ENCODE measurements at places on chromosomes 12 and 14. TPM values are rescaled to one million over a fixed set of nuclear protein-coding genes. Genes with fewer than 3 reads are reported as not detected.

- ATAC-seq: no peak
These were observed 136.0 kb downstream of the BCL11B start for GRCh38 chr14:99136047-99136400.

The LALBA gene
- total RNA-seq: not detected

- ATAC-seq: no peak
These were observed 26.5 kb downstream of the BCL7A start for GRCh38 chr12:122048151-122048550.

DNA sequence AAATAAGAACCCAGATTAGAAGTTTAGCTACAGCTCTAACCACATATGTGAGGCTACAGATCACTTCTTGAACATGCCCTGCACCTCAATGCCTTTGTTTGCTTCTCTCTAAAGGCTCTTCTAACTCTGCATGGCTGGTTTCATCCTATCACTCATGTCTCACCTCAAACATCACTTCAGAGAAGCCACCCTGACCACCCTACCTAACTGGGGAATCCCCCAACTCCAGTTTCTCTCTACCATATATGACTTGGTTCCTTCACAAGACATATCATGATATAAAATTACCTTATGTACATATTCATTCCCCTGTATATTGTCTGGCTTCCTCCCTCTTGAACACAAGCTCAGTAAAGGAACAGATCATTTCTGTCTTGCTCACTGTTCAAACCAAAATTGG is 250.2 kb upstream of the GRIP1 start:
- peak; percentile 89 for ATAC-seq

- no peak for ATAC-seq
These were observed 195.8 kb downstream of the CALM1 start for GRCh38 chr14:90592655-90593054.

DNA sequence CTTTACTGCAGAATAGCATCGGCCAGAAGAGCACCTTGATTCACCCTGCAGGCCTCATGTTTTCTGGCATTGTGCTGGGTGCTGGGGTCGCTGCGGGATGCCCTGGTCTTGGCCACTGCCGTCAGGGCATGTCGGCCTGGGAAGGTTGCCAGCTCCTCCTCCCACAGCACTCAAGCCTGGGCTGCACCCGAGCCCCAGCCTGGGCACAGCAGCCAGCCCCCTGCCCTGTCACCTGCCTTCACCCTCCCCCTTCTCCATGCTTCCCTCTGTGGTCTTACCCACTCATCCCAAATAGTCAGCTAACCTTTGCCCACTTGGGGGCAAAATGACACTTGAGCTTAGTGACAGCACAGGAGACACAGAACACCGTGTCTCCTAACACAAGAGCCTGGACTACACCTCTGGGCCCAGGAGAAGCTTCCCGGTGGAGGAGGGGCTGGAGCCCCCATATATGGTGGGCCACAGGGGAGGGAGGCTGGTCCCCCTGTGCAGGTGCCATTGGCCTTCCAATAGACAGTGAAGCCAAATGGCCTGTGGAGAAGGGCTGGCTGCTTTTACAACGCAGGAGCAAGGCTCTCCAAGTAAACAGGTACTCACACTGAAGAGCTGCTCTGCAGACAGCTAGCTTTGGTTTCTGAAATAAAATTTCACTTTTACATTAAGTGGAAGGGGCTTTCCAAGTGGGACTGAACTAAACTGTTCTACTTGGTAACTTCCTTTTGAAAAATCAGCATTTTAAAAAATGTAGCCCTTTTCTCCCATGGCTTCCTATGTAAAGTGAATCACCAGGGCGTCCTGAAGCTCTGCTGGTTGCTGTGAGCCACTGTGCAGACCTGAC is 51.2 kb upstream of the AMN start:
- peak; percentile 58 for ATAC-seq

GRCh38 chr14:75826599-75826998 is 155.2 kb downstream of the TGFB3 start:
- no peak for ATAC-seq

- ATAC-seq: no peak
These were observed 143.0 kb downstream of the KSR2 start for GRCh38 chr12:117825827-117826226.

- ATAC-seq: no peak
These were observed 3.4 kb upstream of the TMEM229B start for GRCh38 chr14:67491741-67492507.

- ATAC-seq: no peak
These were observed 181.3 kb downstream of the CCDC59 start for GRCh38 chr12:82176761-82177490.

- no peak for ATAC-seq
These were observed 472.0 kb upstream of the TBX3 start for GRCh38 chr12:115155665-115156645.

The CEBPE gene
- not detected for total RNA-seq

DNA sequence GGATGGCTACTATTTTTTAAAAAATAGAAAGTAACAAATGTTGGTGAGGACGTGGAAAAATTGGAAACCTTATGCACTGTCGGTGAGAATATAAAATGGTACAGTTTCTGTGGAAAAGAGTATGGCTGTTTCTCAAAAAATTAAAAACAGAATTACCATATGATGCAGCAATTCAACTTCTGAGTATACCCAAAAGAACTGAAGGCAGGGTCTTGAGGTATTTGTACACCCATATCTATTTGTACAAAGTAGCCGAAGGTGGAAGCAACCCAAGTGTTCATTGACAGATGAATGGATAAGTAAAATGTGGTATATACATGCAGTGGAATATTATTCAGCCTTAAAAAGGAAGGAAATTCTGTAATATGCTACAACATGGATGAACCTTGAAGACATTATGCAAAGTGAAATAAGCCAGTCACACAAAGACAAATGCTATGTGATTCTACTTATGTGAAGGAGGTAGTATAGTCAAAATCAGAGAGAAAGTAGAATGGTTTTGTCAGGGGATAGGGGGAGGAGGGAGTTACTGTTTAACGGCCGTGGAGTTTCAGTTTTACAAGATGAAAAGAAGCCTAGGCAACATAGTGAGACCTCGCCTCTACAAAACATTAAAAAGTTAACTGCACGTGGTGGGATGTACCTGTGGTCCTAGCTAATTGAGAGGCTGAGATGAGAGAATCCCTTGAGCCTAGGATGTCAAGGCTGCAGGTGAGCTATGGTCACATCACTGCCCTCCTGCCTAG is 38.4 kb upstream of the CCT2 start:
- peak; percentile 89 for ATAC-seq

The PPP1CC gene
- total RNA-seq: 259 TPM

The TRPV4 gene
- total RNA-seq: not detected

DNA sequence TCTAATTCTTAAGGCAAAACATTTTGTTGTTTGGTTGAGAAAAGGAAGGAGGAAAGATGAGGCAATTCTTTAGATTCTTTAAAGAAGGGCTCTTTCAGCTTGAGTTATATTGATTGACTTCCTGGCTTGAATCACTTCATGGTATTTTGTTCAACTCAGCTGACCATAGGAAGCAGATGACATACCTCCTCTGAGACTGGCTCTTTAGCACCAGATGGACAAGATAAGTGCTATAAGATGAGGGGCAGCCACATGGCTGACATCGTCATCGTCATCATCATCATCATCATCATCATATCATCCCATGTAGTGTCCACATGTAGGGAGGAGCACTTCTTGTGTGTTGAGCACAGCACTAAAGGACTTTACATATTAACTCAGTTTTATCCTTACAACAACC is 81.3 kb downstream of the SSPN start:
- ATAC-seq: no peak

The DHRS4 gene
- total RNA-seq: 14.6 TPM

GRCh38 chr12:18345021-18345735 is 83.9 kb downstream of the PIK3C2G start:
- ATAC-seq: no peak

- no peak for ATAC-seq
These were observed 349.1 kb downstream of the DPF3 start for GRCh38 chr14:72544615-72545387.

The PLXNC1 gene
- 7.5 TPM for total RNA-seq

GRCh38 chr14:63726499-63726898 is 1.4 kb downstream of the SGPP1 start:
- no peak for ATAC-seq

DNA sequence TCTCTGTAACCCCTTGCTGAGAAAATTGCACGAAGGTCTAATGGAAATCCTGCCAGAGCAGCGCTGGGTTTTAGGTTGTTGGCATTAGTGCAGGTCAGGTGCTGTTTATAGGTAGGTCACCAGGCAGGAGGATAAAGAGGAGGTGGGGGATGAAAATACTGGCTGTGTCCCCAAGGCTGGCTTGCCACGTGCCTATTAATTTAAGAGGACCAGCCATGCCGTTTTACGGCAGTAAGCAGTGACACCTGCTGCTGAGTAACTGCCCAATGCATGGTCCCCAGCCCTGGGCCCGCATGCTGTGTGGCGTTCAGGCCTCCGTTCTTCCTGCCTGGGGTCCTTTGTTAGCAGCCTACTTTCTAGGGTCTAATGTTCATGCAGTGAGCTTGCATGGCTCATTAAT is 67.2 kb downstream of the WDR20 start:
- ATAC-seq: no peak

DNA sequence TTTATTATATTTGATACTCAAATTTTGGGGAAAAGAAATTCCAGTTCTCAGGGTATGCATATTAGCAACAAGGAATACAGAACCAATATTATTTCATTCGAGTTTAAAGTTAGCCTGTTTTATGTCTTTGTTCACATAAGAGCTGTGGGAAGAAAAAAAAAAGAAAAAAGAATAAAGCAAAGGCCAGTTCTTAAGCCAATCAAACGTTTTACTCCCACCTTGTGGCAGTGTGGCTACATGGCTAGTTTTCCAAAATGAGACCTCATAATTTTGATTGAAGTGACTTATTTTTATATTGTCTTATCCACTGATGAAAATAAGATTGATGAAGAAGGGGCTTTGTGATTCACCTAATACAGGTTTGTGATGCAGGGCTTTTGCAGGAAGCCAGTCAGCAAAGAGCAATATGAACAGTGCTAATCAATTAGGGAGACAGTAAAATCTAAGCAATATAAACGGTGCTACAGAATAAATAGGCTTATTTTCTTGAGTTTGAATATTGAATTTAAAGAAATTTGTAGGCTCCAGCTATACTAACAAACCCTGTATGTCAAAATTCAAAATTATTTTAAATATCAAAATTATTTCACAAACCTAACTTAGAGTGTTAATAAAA is 624.1 kb upstream of the FOXG1 start:
- no peak for ATAC-seq

DNA sequence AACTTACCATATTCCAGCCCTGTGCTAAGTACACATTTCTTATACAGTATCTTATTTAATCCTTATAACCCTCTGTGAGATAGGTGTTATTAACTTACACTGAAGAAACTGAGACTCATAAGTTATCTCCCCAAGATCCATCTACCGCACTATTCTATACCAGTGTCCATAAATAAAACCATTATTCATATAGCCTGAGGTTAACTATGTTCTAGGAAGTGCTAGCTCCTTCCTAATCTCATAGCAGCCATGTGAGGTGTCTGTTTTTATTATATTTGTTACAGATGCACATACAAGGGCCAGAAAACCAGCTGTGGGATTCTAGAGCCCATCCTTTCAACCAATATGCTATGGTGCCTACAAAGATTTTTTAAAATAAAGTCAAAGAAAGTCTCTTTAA is 100.3 kb upstream of the RAP1B start:
- no peak for ATAC-seq
